ENCODE measurements at places on chromosomes 13 and 19.
A peak's percentile ranks its signal among the peaks of the same experiment; 100 is the strongest.

GRCh38 chr19:53102756-53103233 is 427 bp downstream of the ZNF160 start:
- DNase-seq, result no peak

GRCh38 chr13:72462166-72462565 is 265.3 kb downstream of the MZT1 start:
- no peak for DNase-seq

DNA sequence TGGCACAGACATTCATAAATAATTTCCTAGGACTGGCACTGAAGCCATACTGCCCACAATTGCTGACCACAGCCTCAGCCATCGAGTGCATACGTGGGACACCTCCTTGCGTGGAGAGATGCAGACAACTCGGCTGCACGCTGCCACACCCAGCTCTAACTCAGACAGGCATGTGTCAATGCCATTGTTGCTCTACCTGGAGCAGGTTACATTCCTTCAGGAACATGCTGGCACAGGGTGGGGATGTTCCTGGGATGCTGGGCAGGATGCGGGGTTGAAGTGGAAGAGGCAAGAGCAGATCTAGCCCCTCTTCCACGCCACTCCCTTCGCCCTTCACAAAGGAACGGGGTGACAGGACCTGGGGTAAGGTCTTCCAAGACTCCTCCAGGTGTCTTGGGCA is 24.2 kb upstream of the SLC35E1 start:
- DNase-seq, result no peak

GRCh38 chr13:27203186-27203585 is 31.6 kb upstream of the USP12 start:
- no peak for DNase-seq

GRCh38 chr19:46925548-46925950 is 64.8 kb downstream of the ARHGAP35 start:
- peak; percentile 97 for DNase-seq

DNA sequence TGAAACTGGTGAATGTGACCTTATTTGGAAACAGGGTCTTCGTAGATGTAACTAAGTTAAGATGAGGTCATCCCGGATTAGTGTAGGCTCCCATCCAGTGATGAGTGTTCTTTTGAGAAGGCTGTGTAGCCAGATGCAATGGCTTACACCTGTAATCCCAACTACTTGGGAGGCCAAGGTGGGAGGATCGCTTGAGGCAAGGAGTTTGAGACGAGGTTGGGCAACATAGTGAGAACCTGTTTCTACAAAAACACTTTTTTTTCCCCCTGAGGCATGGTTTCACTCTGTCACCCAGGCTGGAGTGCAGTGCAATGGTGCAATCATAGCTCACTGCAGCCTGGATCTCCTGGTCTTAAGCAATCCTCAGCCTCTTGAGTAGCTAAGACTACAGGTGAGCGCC is 36.4 kb downstream of the FBN3 start:
- no peak for DNase-seq

DNA sequence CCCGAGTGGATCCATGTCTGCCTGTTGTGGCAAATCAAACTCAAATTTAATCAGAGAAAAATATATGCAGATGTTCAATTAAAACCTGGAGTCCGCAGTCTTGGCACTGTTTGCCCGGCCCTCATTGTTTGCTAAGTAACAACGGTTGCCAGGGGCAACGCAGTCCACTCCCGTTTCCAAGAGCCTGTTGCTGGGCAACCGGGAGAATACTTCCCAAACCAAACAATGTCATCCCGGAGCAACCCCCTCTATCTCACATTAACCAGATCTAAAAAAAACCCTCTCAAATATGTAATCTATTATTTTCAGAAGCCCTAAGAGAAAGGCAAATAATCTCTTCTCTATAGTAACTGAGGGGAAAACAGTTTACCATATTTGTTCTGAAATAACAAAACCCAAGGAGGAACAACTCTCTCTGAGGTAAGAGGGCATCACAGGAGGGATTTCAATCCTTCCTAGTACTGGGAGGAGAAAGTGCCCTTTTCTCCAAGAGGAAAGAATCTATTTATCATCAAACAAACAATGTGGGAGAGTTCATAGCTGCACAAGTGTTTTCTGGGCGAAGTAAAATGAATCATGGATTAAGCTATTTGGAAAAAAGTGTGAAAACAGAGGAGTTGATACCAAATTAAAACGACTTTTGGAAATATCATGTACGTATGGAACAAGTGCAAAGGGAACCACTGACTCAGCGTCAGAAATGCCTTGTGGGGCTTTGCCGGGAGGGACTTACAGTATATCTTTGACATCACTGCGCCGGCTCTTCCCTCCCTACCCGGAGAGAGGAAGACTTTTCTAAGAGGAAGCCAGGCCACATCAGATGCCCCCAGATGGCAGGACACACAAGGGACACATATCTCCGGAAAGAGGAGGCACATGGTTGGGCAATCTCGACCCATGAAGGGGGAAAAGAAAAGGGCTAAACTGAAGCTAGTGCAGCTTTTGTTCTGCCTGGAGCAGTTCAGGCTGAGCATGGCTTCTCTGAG is 43.3 kb downstream of the RFX2 start:
- DNase-seq, result peak; percentile 96

DNA sequence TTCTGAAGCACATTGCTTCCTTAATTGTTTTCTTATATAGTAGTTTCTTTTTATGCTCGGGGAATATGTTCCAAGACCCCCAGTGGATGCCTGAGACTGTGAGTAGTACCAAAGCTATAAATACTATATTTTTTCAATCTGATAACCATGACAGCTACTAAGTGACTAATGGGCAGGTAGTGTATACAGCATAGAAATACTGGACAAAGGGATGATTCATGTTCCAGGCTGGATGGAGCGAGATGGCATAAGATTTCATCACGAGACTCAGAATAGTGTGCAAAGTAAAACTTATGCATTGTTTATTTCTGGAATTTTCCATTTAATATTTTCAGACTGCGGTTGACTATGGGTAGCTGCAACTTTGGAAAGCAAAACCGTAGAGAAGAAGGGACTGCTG is 47.9 kb upstream of the OLFM4 start:
- no peak for DNase-seq

- no peak for DNase-seq
Observed at GRCh38 chr19:33298146-33298911, 4.0 kb downstream of the CEBPA start.

DNA sequence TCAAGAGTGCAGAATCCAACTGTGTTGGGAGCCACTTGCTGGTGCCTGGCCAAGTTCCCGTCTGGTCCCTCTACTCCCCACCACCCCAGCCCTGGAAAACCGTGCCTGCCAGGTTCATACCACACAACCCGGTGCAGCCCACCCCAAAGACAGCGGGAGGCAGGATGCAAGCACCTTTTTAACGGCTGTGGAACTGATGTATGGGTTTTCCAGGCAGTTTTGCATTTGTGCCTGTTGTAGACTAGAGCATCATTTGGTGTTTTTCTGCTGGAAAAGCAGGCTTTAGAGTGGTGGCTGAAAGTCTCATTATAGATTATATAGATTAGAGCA is 13.5 kb downstream of the TFDP1 start:
- no peak for DNase-seq

GRCh38 chr13:97512732-97513131 is 78.8 kb downstream of the RAP2A start:
- no peak for DNase-seq

DNA sequence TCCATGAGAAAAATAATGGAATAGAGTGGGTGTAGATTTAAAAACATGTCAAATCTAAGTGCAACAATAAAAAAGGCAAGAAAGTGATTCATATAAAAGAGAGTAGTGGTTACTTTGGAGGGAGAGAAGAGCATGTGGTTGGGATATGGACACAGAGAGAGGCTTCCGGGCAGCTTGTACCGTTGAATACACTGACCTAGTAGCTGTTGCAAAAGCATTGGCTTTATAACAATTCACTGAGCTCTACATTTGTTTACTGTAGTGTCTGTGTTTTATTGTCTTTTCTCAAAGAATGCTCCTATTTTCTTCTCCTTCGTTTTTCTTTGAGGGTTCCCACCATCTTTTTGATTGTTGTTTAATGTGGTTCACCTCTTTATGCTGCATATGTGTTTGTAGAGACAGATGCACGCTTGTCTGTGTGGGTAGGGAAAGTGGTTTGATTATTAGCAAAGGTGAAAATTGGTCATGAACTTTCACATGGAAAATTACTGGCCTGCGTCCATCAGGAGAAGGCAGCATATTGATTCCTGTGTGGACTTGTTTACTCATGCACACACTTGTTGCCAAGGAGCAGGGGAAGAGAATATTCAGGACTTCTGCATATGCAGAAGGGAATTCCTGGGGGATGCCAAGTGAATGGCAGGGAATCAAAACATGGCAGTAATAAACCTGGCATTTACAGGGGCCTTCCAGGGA is 29.9 kb upstream of the IRS2 start:
- DNase-seq, result peak; percentile 90

DNA sequence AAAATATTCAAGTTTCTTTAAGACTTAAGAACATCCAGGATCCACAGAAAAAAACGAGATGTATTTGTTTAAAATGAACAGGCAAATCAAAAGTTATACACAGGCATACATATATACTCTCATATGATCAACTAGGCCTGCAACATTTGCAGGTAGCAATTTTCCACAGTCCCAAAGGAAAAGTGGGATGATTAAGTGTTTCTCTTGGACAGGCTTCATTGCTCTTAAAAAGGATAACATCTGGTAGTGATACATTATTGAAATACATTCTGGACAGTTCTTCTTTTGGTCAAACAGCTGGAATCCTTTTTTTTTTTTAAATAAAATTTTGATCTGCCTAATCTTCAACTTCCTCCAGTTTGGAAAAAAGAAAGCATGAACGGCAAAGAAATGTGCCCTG is 114.8 kb upstream of the TDRD3 start:
- no peak for DNase-seq

DNA sequence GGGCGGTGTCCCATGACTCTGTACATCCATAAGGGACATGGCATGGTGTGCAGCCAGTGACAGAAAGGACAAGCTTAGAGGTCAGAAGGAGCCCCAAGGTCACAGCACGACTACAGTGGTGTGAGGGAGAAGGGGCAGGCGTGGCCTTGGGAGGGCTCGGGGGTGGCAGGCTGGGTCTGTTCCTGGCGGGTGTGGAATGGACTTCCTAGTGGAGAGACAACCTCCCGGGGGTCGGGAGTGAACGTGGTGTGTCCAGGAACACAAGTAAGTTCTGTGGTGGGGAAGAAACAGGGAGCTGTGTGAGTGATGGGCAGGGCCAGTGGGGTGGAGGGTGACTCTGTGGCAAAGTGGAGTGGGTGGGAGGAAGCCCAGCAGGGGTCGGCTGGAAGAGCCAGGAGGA is 279.3 kb downstream of the TEX29 start:
- no peak for DNase-seq

DNA sequence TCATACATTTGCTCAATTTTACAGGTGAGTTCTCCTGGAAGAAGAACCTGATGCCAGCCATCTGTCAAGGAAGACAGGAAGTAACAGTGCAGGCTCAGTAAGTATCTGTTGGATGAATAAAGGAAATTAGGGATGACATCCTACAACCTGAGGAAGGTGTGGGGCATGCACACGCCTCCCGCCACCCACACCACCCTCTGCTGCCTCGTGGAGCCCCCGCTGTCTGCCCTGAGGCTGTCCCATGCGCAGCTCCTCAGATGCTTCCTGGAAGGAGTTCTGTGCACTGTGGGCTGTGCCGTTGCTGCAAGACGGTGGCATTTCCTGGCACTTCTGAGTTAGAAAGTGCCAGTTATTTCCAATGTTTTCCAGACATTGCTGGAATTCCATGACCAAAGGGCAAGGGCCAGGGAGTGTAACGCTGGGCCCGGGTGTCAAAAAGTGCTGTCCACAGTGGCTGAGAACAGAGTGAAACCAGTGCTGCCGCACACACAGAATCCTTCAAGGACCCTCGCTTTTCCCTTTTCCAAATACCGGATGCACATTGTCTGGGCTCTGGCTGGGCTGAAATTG is 4.2 kb upstream of the TEX29 start:
- DNase-seq, result no peak

- peak; percentile 29 for DNase-seq
Observed at GRCh38 chr19:50432221-50433028, at the start of gene MYBPC2. MYBPC2 (plus strand) TSS chr19:50432892; CDS start chr19:50432954, 62 bp downstream.

Data from HT-29 (cell line).